Right renal pelvis (tissue), 4 donors: ENCODE measurements at places on chromosomes 4 and X.

- no peak for DNase-seq
These were observed 21.3 kb downstream of the TXLNG start for GRCh38 chrX:16807548-16807947.

DNA sequence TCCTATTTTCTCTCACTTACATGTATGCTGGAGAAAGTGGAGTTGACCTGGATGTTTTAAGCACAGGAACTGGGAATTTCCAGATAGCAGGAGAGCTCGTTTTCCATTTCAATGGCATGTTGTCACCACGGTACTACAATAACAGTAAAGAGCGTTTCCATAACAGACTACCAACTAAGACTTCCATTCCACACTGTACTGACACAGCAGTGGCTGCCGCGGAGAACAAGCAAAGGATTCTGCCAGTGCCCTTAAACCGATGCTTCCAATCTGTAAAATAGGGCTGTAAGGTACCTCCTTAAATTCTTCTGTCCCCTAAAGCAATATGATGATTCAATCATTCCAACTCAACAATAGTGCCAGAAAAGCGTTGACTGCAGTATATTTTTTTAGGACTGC is 143.9 kb downstream of the KLHL13 start:
- DNase-seq = no peak

GRCh38 chrX:41589634-41590270 is 99.0 kb upstream of the GPR34 start:
- DNase-seq = no peak

DNA sequence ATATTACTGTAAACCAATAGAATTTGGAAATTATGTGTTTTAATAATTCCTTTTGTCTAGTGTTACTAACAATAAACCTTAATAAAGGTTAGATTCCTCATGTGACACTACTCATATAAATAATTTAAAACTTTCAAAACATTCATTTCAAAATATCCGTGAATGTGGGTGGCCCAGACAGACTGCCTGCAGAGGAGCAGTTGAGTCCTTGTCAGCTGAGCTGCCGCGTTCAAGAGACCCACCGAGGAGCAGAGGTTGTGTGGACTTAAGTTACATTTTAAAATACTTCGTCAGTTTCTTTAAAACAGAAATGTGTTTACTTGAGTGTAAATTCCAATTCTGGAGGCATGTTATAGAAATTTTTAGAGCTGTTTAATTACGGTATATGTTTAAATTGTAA is 64.2 kb upstream of the HGFAC start:
- no peak for DNase-seq

DNA sequence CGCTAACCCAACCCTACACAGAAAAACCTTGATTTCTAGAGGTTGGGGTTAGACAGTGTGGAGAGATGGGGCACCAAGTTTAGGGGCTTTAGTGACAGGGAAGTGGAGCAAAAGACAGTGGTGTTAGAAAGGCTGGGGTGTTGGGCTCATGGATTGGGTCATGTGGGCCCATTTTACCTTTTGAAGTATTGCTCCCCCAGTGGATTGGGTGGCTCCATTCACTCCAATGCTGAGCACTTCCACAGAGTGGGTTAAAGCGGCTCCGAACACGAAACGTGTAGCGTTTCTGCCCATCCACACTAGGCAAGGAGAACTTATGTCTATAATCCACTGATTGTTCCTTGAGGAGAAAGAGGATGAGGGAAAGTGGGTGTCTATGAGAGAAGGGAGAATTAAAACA is 2.3 kb downstream of the IL2RG start:
- no peak for DNase-seq

DNA sequence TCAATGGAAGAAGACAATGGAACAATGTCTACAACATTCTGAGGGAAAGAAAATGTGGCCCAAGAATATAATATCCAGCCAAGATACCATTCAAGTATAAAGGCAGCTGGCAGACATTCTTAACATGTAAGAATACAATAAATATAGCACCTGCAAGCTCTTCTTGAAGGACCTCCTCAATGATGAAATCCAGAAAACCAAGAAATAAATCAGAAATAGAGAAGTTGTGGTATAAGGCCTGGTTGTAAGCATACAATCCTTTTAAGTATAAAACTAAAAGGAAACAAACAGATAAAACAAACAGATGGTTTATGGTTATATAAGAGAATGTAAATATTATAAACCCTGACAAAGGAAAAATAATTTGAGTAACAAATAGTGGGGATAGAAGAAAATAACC is 33.4 kb downstream of the SYTL4 start:
- DNase-seq = no peak

DNA sequence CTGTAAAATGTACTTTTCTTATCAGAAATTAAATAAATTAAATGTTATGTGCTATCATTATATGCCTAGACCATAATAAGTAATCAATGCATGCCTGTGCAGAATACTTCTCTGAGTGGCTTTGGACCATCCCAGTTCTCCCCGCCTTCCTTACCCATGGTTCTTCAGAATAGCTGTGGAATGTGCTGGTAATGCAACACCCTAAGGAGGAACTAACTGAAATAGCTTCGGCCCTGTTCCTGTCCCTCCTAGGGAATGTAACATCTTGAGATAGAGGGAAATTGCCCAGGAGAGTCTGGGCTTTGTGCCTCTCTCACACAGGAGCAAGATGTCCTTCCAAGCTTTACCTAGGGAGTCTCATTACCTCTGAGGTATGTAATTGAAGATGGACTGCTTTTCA is 693.6 kb upstream of the HS3ST1 start:
- no peak for DNase-seq

DNA sequence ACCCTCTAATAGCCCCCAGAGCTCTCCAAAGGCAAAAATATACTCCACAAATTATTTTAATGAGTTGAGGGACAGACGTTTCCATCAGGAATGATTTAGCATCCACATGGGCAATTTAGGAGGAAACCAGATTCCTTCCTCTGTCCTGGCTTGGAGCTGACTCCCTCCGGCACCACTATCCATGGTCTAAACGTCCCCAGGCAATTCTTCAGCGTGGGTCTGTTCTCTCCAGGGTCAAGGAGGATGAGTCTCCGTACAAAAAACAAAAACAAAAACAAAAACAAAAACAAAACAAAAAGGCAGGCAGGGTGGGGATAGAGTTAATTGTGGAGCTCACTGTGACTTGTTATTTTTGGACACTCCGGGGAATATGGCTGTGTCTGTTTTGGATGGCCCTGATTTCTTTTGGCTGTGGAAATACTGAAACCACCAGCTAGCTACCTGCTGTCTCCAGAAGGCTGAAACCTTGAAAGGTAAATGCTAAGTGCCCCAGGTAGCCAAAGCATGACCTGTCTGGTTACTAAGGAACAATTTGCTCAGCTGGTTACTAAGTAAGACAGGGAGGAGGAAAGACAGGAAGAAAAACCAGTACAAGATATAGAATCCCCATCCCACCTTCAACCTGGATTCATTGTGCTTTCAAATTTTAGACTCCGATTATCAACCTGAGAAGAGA is 419.1 kb upstream of the LCORL start:
- no peak for DNase-seq

GRCh38 chr4:21387683-21388082 is 560.9 kb downstream of the KCNIP4 start:
- DNase-seq = no peak

DNA sequence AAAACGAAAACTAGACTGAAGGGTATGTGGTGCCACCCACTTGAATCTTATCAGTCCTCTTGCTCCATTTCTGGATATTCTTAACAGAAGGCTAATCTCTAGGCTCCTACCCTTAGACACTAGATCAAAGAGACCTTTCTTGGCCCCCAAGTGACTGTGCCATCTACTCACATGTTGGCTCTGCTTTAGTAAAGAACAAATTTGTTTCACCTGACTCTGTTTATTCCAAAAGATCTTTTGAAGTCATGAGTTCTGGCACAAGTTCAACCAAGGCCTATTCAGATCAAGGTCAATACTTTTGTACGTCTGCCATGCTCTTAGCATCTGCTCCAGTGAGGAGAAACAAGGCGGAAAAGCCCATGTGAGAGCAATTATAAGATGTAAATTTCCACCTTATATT is 37.3 kb downstream of the MAGEB17 start:
- DNase-seq = no peak

- no peak for DNase-seq
These were observed 127.7 kb downstream of the RASL11B start for GRCh38 chr4:52989865-52990264.
